ENCODE measurements at places on chromosomes 7 and 10.

- peak; percentile 72 for DNase-seq
Measured at GRCh38 chr10:103659674-103660363, 166.3 kb downstream of the NEURL1 start.

DNA sequence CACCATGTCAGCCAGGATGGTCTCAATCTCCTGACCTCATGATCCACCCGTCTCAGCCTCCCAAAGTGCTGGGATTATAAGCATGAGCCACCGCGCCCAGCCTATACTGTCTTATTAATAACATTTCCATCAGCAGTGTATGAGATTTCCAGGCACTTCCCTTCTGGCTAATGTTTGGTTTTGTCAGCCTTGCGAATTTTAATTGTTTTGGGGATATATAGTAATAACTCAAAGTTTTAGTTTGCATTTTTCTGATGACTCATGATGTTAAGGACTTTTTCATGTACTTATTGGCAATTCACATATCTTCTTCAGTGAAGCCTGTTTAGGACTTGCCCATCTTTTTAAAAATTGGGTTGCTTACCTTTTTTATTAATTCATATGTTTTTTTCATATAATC is 76.0 kb downstream of the TMEM270 start:
- no peak for DNase-seq

- DNase-seq, result no peak
Measured at GRCh38 chr10:102418622-102419268, at the start of gene PSD. TSS of gene PSD (minus strand) at chr10:102418785. CDS start at chr10:102417038, 1,747 bp downstream.

DNA sequence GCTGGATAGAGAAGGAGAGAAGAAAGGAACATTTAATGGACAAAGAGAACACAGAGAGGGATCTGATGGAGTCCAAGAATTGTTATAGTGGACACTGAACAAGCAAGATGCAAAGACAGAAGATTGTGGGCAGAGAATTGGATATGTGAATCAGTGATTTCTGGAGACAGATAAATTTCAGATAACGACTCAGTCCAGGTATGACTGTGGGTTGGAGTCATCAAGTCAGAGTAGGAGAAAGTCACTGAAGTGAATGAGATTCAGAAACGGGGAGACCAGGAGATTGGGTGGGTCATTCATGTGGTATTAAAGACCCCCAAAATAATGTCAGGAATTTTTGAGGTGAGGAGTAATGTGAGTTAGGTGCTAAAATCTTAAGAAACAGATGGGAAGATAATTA is 23.0 kb downstream of the ASB4 start:
- DNase-seq, result no peak

DNA sequence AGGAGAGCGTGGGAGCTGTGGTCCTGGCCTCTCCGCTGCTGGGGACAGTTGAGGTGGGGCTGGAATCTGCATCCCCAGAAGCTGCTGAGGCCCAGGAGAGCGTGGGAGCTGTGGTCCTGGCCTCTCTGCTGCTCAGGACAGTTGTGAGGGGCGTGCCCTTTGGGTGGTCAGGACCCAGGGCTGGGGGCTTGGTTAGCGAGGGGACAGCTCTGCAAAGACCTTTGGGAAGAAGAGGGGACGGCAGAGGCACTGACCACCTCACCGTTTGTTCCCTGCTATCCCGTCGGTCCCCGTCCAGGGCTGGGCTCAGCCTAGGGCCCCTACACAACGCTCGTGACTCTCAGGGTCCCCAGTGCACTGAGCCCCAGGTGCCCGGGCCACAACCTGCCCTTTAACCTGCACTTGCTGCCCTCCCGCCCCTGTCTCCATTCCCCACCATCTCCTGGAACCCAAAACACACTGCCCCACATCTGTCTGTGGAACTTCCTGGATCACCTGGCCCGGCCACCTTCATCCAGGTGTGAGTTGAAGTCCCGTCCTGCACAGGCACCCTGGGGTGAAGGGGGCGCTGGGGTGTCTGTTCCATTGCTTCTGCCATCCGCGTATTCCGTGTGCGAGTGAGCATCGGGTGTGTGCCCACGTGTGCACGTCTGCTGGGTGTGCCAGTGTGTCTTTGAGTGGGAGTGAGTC is 14.1 kb downstream of the FOXL3 start:
- no peak for DNase-seq

GRCh38 chr10:86162696-86163400 is 203.7 kb downstream of the GRID1 start:
- DNase-seq, result no peak

DNA sequence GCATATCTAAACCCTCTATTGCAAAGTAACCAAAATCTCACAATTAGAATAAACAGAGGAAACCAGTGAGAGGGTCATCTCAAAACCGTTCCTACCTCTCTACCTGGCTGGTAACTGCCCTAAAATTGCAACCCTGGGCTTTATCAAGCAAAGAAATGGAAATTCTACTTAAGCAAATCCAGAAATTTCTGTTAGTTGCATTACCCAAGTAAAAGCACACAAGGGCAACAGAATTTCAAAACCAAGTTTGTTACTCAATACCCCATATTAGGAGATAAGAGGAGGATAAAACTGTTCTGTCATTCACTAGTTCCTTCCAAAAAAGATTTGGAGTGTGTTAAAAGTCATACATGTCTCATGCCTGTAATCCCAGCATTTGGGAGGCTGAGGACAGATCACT is 195.3 kb downstream of the FAM107B start:
- DNase-seq, result no peak

- DNase-seq, result peak; percentile 66
Measured at GRCh38 chr7:140672382-140673062, at the start of gene ADCK2. TSS of gene ADCK2 (plus strand) at chr7:140672945. CDS start at chr7:140673331, 386 bp downstream.

GRCh38 chr7:2494191-2495130 is 18.3 kb upstream of the GRIFIN start:
- DNase-seq, result no peak

- no peak for DNase-seq
Measured at GRCh38 chr10:106557951-106558733, 606.4 kb downstream of the SORCS1 start.

GRCh38 chr7:70587739-70588138 is 544.2 kb upstream of the GALNT17 start:
- DNase-seq, result no peak

DNA sequence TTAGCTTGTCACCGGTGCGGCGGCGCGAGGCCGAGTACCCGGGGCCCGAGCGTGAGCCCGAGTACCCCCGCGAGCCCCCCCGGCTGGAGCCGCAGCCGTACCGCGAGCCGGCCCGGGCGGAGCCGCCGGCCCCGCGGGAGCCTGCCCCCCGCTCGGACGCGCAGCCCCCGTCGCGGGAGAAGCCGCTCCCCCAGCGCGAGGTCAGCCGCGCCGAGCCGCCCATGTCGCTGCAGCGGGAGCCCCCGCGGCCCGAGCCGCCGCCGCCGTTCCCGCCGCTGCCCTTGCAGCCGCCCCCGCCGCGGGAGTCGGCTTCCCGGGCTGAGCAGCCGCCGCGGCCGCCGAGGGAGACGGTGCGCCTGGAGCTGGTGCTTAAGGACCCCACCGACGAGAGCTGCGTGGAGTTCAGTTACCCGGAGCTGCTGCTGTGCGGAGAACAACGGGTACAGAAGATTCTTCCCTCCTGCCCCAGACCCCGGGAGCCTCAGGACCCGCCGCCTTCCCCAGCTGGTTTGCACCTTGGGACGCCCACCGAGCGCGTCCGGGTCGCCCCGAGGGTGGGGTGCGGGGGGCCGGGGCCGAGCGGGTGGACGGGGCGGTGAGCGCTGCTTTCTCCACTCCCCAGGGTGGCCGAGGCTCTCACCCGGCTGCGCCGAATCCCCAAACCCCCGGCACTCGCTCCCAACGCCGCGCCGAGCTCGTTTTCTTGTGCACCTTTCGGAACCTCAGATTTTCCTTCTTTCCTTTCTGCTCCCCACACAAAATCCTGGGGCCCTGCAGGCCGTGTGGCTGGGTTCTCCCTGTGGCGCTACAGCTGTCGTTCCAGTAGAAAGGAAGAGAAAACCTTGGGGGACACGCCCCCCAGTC is 708 bp downstream of the UBN2 start:
- DNase-seq, result peak; percentile 25

DNA sequence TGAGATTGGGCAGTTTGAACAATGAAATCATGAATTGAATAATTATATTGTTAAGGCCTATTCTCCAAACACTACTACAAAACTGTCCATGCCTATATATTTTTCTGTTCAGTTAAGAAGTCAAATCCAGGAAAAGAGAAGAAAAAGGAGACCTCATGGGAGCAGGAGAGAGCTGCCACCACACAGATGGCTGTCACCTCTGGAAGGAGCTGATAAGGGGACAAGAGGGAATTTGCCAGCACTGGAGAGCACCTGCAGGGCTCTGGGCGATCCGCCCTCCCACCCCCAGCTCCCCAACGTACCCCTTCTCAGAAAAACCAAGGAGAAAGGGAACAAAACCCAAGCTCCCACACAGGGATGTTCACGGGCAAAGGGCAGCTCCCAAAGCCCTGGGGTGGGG is 227.8 kb downstream of the TNS3 start:
- no peak for DNase-seq

- DNase-seq, result peak; percentile 4
Measured at GRCh38 chr10:10677479-10677878, 340.2 kb upstream of the CELF2 start.

GRCh38 chr10:79129361-79129997 is 60.7 kb downstream of the ZMIZ1 start:
- DNase-seq, result no peak

GRCh38 chr7:27173511-27173955 is 587 bp downstream of the HOXA10 start:
- DNase-seq, result peak; percentile 43

DNA sequence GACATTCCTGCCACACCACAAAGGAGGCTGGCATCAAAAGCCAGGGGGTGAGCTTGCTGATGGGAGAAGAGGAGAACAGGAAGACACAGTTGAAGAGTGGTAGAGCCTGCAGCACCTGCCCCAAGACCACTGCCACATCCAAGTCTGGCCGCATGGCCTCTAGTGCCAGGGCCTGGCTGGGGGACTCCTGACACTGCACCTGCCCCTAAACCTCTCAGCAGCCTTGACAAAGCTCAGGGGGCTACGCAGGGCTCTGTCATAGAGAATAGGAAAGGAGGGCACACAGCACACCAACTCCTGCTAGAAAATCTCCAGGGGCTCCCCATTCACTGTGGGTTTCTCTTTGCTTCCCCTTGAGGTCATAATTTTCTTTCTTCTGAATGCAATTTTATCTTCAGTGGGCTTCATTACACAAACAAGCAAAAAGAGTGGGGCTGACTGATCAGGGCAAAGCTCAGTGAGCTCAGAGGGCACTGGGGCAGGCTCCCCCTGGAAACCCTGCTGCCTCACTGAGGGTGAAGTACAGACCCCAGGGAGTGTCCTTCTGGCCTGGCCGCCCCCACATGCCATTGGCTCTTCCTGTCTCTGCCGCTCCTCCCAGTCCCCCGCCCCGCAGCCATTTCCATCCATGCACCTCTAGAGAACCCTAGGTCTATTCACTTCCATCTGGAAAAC is 37.2 kb downstream of the VOPP1 start:
- no peak for DNase-seq

GRCh38 chr10:71746344-71747037 is 26.8 kb downstream of the VSIR start:
- DNase-seq, result no peak

DNA sequence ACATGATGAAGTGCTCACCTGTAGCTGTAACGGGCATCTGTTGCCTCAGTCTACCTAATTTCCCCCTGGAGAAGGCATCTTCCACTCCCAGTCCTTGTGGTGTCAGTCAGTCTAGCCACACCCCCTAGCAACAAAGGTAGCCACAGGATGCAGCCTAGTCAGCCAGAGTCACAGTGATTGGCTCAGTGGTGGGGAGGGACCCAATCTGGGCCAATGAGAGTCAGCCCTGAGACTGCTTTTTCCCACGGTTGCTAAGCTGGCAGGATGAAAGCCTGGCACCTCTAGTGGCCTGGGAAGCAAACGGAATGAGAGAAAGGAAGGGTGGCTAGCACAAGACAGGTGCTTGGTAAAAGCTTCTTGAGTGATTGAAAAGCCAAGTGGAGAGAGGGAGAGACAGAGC is 118.6 kb downstream of the SH3PXD2A start:
- DNase-seq, result no peak

DNA sequence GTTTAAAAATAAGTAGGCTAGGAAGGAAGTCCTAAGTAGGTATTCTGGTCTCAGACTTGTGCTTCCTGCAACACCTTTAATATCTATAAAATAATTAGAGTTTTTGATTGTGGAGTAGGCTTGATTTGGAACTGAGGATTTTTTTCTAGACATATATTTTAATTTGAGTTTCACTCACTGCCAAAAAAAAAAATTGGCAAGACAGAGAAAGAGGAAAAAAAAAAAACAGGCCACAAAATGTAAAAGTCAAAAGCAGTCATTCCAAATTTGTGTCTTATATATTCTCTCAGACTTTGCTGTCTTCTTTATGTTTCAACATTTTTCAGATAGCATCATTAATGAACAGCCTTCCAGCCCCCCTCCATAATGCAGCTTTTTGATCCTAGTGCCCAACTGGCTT is 346.1 kb downstream of the NRG3 start:
- no peak for DNase-seq

DNA sequence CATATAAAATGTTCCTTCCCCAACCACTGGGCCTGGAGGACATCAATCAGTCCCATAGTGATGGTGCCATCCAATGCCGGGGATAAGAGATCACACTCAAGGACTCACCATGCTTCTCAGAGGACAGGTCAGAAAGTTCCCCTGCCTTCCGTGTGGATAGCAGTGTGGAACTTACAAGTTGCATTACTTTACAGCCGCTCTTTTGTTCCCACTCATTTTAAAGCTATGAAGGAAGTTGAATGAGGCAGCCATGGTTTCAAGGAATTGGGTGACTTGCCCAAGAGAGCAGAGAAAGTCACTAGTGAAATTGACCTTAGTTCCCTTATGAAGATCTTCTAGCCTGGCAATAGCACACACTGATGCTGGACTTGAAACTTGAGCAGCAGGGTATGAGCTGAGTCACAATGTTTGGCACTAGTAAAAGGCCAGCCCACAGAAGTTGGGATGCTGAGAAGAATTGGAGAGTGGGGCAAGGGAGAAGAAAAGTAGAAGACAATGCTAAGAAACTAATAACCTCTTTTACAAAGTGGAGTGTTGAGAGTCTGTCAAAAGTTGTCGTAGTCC is 78.7 kb downstream of the CXCL12 start:
- no peak for DNase-seq

GRCh38 chr7:133230591-133231194 is 22.2 kb upstream of the EXOC4 start:
- DNase-seq, result peak; percentile 54

GRCh38 chr10:124049484-124049883 is 43.9 kb downstream of the CHST15 start:
- no peak for DNase-seq

DNA sequence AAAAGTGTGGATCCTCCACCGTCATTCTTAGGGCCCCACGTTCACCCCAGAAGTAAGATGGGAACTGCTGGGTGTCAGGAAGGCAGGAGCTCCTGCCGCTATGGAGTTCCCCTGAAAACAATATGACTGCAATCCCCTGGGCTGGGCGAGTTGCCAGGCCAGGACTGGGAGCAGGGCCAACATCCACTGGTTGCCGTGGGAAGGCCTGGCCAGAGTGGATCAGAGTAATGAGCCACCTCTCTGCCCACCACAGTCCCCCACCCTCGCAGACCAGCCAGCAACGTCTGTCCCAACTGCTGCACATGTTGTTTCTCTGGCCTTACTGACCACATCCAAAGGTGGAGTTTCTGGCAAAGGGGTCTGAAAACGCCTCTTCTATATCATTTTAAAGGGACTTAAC is 86.6 kb downstream of the STRA8 start:
- no peak for DNase-seq
